Naive B cell (primary cell): ENCODE measurements at places on chromosomes 11 and 22.

DNA sequence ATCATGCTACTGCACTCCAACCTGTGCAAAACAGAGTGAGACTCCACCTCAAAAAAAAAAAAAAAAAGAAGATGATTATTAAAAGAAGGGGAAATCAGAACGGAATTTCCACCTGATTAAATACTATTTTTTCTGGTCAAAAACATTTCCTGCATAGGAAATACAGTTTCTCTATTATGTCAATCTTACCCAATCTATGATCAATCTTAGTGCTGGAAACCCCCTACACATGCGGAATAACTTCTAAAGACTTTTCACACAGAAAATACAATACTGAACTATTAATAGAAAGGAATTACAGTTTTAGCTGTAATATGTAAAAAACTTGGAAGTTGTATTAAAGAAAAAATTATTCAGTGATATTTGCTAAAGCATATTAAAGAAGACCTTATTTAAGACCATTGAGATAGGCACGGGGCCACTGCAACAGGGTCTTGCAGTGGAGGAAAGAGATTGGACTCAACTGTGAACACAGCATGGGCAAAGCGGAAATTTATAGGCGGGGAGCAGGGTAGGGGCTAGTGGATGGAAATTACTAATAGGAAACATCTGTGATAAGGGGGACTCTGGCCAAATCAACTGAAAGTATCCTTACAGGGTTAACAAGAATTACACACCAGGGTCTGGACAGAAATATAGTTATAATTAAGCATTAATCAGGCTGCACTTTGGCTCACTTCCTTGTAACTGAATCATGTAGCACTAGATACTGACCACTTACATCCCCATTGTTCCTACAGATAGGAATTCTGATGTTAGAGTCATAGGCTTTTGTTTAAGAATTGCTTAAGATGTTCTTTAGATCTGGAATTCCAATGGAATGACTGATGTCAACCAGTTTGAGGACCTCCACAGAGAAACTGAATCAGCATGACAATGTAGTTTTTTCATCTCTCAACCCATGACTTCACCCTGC is 411.5 kb upstream of the DDI1 start:
- H3K27ac ChIP-seq = no peak overlapping the region
- H3K27me3 ChIP-seq = peaks cover 9% of the 10 kb centered on the region
- no peaks in the 10 kb centered on the region for H3K36me3 ChIP-seq

DNA sequence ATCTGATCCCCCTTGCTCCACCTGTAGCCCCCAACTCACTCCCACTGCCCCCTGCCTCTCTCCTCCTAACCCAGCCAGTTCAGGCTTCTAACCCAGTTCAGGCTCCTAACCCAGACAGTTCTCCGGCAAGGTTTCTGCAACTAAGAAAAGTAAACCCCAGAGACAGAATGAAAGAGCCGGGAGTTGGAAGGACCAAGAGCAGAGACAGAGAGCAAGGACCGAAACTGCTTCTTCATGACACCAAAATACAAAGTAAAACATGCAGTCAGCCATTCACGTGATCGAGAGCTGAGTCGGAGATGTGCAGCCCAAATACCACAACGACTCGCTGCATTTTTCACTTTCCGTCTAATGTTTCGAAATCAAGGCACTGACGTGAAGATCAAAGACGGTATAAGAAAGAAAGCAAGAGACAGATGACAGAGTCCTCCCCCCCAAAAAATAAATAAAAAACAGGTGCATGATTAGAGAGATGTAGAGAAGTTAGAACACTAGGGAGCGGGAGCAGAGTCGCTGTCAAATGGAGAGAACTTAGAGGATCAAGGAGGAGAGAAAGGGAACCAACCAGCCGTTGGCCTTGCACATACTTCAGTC is 884 bp downstream of the IL10RA start:
- H3K36me3 ChIP-seq = peaks cover 24% of the 10 kb centered on the region
- DNase-seq = no peak
- H3K27ac ChIP-seq = peak overlapping the region; percentile 97

- H3K27ac ChIP-seq = no peak overlapping the region
- H3K36me3 ChIP-seq = peaks cover 12% of the 10 kb centered on the region
- no peak overlapping the region for H3K4me3 ChIP-seq
Measured at GRCh38 chr22:29661336-29661735, 57.9 kb downstream of the NF2 start.

- no peak for DNase-seq
- H3K27ac ChIP-seq = no peak overlapping the region
- no peak overlapping the region for H3K4me3 ChIP-seq
- no peaks in the 10 kb centered on the region for H3K4me1 ChIP-seq
- peaks cover 85% of the 10 kb centered on the region for H3K27me3 ChIP-seq
- H3K36me3 ChIP-seq = no peaks in the 10 kb centered on the region
Measured at GRCh38 chr11:111456086-111456858, 55.9 kb downstream of the BTG4 start.

GRCh38 chr22:47041271-47042115 is 279.0 kb downstream of the TBC1D22A start:
- H3K27me3 ChIP-seq = no peaks in the 10 kb centered on the region
- no peak overlapping the region for H3K27ac ChIP-seq
- no peak overlapping the region for H3K4me3 ChIP-seq
- H3K36me3 ChIP-seq = no peaks in the 10 kb centered on the region
- no peak for DNase-seq

GRCh38 chr22:22692707-22693530 is 48.5 kb downstream of the GGTLC2 start:
- peak overlapping the region; percentile 90 for H3K27ac ChIP-seq
- H3K27me3 ChIP-seq = no peaks in the 10 kb centered on the region
- H3K4me3 ChIP-seq = peak overlapping the region; percentile 12
- no peaks in the 10 kb centered on the region for H3K36me3 ChIP-seq

- no peaks in the 10 kb centered on the region for H3K27me3 ChIP-seq
- H3K36me3 ChIP-seq = peaks cover 12% of the 10 kb centered on the region
- peaks cover 2% of the 10 kb centered on the region for H3K4me1 ChIP-seq
- no peak overlapping the region for H3K4me3 ChIP-seq
- no peak overlapping the region for H3K27ac ChIP-seq
Measured at GRCh38 chr11:13188179-13188578, 89.4 kb upstream of the BMAL1 start.
